ENCODE measurements at places on chromosomes 7 and 10.

DNA sequence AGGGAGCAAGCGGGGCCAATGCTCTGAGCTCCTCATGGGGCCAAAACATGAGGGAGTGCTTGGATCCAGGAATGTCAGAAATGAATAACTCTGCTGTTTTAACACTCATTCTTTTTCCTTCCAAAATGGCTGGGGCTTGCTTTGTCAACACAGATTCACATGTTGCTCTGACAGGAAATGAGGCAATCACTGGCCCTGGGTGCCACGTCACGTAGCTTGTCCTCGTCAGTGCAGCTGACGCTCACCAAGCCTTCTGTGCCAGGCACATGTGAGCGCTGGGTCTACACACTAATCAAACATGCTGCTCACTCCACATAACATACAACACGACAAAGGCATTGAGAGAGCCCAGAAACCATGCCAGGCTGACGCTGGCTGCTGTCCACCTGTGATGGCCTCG, 198.9 kb downstream of the WDR37 start:
- DNase-seq: no peak

GRCh38 chr10:79275431-79275851, 71.8 kb upstream of the PPIF start:
- no peak for DNase-seq

GRCh38 chr7:36021917-36022550, 131.0 kb upstream of the EEPD1 start:
- DNase-seq: no peak

DNA sequence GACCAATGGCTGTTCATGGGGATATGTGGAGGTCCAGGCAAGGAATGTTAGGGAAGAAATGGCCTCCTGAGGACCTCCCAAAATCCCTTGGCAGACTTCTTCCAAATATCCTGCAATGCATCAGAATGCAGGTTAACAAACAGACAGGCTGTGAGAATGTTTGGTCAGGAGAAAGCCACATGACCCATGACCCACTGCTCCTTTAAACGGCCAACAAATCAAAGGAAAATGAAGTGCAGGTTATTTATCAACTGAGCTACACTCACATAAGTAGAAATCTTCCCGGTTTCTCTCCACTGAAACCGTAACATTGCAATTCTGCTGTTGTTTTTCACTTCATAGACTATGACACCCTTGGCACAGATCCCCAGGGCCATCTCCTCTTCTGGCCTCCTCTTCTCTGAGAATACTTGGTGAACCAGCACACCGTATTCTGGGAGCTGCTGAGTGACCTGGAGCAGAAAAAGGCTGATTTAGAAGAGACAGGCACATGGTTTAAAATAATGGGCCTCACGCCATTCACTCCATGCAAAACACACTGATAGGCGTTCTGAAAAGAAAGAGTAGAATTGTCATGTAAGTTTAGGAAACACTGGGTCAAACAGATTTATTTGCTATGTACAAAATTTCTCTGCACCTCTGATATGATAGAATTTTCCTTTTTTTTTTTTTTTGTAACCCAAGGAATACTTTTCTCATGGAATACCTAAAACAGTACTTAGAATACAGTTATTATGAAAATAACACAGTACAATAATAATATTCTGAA, 67.8 kb downstream of the FRMPD2 start:
- no peak for DNase-seq

GRCh38 chr10:63940277-63940922, 419.2 kb downstream of the REEP3 start:
- DNase-seq: no peak

DNA sequence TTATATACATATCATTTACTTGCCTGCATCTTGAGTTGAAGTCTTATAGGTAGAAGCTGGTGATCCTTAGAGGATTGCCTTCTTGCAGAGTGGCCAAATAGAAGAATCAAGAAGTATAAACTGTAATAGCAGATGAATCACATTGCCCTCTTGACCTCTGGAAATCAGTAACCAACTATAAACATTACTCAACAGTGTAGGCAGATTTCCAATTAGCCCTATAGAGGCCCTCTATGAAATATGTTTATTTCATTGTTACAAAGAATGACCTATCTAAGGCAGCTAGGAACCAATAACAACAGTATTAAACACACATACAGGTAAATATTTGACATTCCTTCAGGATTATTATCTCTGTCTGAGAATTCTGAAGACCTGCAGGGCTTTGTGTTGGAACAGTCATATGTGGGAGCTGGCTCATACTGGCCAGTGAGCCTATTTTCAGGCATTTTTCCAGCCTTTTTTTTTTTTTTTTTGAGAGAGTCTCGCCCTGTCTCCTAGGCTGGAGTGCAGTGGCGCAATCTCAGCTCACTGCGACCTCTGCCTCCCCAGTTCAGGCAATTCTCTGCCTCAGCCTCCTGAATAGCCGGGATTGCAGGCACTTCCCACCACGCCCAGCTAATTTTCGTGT, 7.2 kb upstream of the SRI start:
- DNase-seq: no peak

DNA sequence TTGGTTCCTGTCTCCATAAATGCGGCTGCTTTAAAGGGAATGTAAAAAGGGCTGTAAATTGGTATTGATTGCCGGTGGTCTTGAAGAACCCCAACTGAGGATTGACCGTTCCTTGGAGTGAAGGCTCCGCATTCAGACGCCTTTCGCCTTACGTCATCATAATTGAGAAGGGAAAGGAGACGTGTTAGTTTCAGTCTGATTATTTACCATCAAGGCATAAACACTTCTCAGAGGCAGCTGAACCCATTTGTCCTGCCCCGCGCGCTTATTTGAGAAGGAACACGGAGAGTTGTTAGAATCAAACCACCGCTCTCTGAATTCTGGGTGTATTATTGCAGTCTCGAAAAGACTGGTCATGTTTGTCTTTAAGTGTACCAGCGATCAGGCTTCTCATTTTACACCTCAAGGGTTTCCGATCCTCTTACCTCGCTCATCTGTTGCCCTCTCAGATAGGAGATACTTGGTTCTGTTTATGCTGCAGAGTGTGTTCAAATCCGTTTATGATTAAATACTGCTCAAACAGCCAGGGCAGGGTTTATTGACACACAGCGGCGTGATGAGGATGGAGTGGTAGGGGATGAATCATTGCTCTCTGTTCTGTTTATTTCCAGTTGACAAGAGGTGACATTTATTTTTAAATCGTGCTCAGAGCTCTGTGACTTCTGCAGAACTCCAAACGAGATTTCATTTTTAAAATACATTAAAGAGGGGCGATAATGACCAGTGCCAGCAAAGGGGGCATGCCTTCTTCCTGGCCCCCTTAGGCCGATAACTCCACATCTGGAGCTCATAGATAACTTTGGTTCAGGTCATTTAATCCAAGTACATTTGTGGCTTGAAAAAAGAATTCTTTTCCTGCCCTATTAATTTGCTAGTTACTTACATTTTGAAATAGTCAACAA, 30.4 kb downstream of the FOXK1 start:
- DNase-seq: no peak

DNA sequence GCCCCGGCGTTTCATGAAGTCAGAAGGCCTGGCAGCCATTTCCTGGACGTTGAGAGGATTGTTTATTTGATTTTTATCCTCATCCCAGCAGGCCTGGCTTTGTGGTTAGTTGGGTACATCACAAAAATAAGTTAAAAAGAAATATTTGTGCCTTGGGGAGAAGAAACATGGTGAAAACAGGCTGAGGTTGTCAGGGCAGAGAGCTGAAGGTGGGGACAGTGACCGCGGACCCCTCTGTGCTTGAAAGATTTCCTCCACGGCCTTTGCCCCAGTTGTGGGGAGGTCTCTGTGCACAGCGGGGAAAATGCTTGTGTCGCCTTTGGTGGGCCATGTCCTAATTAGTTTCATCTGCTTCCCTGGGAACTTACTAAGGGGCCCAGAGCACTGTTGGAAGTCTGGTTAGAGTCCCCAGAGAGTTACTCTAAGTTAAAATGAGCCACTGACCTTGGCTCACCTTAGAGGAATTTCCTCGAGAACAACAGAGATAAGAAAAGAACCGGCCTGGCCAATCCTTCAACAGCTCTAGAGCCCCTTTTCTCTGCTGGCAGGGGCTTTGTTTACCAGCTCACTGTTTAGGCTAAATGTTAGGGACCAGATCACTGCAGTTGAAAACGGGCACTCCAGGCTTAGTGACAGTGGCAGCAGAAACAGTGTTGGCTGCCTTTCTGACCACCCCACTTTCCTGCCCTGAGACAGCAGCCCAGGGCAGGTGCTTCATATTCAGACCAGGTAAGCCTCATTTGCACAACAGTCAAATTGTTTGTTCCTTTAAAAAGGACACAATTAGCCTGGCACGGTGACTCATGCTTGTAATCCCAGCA, 37.9 kb downstream of the CRCP start:
- no peak for DNase-seq

DNA sequence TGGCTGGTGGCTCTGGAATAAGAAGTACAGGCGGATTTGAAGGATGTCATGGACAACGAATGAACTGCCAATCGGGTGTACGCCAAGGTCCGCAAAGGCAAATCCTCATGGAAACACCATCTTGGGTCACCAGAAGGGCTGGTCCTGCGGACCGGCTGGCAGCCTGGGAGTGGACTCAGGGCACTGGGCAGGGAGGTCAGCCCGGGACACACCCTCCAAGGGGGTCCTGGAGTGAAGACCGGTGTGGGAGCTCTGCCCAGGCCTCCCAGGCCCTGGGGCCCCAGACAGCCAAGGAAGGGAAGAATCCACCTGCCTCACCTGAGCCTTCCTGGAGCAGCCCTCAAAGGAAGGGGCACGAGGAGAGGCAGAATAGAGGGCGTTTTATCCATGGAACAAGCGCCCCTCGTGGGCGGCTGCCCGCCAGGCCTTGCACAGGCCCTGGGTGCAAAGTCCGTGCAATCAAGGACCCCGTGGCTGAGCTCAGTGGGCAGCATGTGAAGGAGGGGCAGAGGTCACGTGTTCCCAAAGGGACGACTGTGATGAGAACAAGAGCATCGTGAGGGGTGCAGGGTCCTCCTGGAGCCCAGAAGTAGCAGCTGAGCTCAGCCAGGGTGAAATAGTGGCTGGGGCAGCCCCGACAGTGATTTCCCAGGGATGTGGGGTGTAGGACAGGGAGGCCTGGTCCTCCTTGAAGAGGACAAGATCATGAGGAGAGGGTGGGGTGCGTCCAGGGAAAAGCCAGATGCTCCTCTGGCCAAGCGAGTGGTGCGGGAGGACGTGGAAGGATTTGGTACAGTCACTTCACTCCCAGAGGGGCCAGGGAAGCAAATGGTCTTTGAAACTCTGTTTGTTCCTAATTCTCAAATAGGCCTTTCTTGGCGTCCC, 105.2 kb downstream of the TCERG1L start:
- DNase-seq: no peak

DNA sequence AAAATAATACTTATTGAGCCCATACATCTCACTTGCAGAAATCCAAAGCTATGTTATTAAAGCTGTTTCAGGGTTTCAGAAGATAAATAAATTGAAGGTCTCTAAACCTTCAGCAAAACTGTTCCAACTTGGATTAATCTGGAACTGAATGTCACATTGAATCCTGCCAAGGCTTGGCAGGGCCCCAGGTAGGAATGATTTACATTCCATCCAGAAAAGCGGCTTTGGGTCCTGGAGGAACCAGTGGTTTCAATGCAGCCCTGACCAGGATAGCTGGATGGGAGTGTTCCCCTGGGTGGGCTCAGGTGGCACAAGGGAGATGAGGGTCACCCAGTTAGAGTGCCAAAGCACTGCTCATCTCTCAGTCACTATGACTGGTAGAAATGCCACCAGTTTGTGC, 37.0 kb upstream of the TMEM72 start:
- DNase-seq: no peak

GRCh38 chr7:66824041-66824440, 83.5 kb downstream of the RABGEF1 start:
- no peak for DNase-seq

GRCh38 chr10:132096223-132096622, 30.5 kb downstream of the JAKMIP3 start:
- DNase-seq: no peak

- no peak for DNase-seq
Observed at GRCh38 chr10:59991661-59992060, 85.3 kb upstream of the CCDC6 start.

DNA sequence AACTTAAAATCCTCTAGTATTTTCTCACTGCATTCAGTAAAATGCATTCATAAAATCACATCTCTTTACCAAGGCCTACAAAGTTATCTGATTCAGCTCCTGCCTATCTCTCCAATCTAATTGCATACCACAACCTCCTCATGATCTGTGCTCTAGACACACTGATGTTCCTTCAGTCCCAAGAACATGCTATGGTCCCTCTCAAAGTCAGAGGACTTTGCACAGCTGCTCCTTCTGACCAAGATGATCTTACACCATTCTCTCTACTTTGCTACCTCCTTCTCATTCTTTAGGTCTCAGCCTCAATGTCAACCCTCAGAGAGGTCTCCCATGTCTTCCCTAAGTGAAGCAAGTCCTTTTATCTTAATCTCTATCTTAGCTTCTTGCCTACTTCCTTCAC, 45.5 kb downstream of the CAV1 start:
- DNase-seq: no peak

DNA sequence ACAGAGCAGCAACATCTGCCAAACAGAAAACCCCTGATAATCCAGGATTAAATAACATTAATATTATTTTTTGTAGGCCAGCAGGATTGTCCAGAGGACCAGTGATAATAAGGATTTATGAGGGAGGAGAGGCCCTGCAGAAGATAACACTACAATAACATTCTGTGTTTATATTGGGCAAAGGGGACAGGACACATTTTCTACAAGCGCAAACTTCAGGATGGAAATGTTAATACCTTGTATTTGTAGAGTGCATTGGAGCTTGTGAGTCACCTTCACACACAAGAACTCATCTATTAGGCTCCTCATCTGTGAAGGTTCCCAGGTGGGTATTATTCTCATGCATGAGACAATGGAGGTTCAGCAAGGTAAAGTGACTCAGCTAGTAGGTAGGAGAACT, 51.0 kb downstream of the BAMBI start:
- DNase-seq: no peak
